CMK (cell line): ENCODE measurements at places on chromosomes 7 and 10.

GRCh38 chr10:1489801-1490200 is 247.5 kb downstream of the ADARB2 start:
- no peak for DNase-seq

DNA sequence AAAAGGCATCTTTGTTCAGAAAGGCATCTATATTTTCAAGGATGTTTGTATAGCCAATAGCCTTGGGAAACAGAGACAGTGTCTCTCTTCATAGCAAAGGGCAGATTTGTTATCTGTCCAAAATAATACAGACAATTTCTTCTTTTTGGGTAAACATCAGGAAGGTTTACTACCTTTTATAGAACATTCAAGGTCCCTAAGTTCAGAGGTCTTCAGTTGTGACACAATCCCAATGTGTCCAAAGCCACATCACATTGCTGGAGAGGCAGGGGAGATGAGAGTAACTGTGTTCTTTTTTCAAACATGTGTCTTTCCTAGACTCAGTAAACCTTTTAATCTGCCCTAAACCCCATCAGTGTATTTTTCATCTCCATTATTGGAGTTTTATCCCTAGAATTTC is 33.6 kb upstream of the FAM13C start:
- no peak for DNase-seq

GRCh38 chr10:128751284-128751683 is 625.1 kb upstream of the MKI67 start:
- DNase-seq: no peak

GRCh38 chr10:3217853-3218252 is 45.3 kb upstream of the PITRM1 start:
- DNase-seq: no peak

- no peak for DNase-seq
These were observed 36.1 kb upstream of the CUL1 start for GRCh38 chr7:148662646-148663045.

- DNase-seq: no peak
These were observed 86.9 kb downstream of the ZNF277 start for GRCh38 chr7:112293416-112293815.

- no peak for DNase-seq
These were observed 39.1 kb upstream of the BET1 start for GRCh38 chr7:94043299-94043698.

- no peak for DNase-seq
These were observed 9.5 kb downstream of the SEPHS1 start for GRCh38 chr10:13338390-13339110.

DNA sequence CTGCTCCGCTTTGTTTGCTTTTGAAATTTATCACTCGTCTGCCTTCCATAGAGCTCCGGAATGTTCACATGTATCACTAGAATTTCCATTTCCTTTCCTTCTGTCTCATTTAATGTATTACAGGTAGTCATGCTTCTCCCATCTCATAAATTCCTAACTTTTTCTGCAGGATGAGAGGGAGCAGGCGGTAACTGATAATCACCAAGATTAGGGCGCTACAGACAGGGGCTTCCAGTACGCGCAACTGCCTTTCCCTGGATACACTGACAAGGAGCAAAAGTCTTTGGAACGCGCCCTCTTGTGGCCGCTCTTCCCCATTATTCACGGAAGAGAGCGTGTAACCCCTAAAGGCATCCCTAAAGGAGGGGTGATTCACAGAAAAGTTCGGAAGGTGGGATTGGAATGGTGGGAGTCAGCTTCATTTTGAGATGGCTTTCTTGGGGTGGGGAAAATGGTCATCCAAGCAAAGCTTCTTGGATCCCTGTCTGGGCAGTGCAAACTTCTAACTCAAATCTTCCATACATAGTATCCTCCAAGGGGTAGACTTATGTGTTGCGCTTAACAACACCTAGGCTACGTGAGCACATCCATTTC is 6.5 kb downstream of the INHBA start:
- no peak for DNase-seq

- DNase-seq: no peak
These were observed 205.9 kb upstream of the PHF14 start for GRCh38 chr7:10767771-10768170.

DNA sequence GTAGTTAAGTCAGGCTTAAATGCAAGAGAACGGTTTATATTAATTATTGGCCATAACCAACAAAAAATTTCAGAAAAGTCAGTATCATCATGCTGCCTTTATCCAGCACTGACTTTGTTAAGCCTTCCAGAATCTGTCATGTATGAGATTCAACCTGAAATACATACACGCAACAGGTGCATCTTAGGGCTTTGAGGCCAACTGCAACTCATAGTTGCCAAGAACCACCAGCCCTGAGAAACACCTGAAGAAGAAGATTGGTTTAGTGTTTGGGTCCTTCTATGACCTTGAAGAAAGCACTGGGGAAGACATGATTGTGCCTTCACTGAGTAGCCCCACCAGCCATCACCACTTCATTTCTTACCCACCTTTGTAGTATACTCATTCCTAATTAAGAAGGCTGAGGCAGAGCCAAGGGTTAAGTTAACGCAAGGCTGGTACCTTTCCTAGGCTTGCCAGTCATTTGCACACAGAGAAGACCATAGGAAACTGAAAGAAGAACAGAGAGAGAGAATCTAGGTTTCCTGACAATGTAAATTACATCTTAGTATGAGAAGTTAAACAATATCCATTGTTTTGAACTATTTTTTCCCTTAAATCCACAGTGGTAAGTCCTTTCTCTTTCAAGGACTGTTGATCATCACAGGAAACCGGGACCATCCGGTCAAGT is 200.1 kb upstream of the PRKCQ start:
- DNase-seq: no peak

GRCh38 chr7:131302446-131302845 is 25.2 kb upstream of the MKLN1 start:
- DNase-seq: no peak

DNA sequence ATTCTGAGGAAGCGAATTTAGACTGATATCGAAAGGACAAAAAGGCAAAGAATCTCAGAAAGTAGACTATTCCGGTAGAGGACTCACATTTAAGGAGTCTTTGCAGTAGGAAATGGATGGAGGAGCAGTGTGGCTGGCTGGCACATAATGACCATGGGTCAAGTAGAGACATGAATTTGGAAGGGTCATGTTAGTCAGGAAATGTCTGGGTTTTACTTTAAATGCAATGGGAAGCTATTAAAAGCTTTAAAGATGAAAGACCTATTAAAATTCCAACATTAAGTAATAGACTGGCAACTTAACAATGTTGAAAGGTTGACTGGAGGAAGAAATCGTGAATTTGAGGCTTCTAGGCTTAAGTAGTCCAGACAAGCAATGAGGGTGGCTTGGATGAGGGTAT is 90.0 kb upstream of the SEMA3C start:
- DNase-seq: no peak

DNA sequence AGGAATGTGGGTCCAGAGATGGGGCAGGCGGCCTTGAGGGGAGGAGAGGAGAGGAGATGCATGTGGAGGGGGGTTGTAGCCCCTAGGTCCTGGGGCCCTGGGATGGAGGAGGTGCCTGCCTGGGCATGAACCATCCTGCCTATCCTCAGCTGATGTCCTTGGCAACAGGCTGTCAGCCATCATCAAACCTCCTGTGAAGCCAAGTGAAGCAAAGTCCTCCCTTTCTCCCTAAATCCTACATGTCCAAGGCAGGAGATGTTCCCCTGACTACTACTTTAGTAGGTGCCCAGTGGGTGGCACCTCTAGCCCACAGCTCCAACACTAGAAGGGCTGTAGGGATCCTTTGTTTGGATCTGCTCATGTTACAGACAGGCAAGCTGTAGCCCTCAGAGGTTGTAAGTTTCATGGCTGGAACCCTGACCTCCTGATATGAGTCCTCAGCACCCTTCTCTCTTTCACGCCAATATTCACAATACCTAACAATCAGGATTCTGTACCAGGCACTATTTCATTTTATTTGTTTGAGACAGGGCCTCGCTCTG is 66.6 kb upstream of the SYPL1 start:
- DNase-seq: no peak

DNA sequence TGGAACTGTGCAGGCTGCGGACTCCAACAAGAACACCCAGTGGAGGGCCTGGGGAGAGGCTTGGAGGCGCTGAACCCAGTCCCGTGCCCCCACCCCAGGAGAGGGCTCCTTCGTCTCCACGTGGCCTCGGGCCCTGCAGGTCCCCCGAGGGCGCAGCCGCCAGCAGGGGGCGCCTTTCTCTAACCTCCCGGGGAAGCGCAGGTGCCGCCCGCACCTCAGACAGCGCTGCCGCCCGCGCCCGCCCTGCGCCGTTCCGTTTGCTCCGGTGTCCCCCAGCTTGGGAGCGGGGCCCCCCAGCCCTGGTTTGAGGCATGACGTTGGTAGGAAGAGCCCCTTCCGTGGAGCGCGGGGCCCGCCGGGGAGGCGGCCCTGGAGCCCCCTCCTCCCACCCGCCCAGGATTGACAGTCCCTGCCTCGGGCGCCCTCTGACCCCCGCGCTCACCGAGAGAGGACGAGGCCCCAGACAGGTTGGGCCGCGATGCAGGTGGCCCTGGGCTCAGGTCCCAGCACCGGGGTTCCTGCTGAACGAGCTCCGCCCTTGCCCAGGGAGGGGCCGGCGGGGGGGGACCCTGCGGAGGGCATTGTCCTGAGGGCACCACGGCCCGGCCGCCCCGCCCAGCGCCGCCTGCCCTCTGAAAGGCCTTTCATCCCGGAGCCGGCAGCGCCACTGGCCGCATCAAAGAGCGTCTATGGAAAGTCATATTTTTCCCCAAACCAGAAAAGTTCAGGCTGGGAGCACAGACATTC is 42.8 kb downstream of the FOXL3 start:
- DNase-seq: no peak

DNA sequence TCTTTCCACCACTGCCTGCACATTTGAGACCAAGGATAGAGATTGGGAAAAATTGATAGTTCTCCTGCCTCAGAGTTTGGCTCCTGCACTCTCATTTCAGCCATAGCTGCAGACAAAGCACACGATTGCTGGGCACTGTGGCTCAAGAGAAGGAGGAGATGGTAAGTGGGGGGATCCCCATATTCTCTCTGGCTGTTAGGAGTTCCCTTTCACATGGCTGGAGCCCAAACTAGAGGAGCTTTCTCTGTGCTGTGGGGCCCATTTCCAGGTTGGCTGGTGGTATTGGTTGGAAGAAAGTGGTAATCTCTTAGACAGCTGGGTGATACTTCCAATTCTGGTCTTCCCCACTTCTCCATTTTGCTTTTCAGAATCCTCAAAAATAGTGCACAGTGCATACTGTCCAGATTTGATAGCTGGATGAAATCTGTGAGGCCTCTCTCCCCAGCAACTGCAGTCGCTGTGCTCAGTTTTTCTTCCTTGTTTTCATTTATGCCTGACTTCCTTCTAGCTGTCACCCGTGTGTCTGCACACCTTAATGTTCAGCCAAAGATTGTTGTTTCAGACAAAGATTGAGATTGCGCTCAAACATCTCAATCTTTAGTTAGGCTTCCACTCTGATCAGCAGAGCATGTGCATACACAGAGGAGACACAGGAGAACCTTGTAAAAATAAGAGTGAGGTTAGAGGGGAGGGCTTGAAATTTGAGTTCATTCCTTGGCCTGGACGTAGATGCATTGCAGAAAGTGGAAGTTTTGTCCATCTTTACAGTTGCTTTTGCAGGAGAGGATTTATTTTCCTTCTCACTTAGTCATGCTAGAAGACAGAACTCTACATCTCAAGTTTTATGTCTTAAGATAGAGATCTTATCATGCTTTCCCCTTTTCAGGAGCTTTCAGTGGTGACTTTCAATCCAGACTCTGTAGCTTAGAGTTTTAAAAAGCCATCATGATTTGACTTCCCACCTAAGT is 28.6 kb downstream of the RABGEF1 start:
- no peak for DNase-seq

DNA sequence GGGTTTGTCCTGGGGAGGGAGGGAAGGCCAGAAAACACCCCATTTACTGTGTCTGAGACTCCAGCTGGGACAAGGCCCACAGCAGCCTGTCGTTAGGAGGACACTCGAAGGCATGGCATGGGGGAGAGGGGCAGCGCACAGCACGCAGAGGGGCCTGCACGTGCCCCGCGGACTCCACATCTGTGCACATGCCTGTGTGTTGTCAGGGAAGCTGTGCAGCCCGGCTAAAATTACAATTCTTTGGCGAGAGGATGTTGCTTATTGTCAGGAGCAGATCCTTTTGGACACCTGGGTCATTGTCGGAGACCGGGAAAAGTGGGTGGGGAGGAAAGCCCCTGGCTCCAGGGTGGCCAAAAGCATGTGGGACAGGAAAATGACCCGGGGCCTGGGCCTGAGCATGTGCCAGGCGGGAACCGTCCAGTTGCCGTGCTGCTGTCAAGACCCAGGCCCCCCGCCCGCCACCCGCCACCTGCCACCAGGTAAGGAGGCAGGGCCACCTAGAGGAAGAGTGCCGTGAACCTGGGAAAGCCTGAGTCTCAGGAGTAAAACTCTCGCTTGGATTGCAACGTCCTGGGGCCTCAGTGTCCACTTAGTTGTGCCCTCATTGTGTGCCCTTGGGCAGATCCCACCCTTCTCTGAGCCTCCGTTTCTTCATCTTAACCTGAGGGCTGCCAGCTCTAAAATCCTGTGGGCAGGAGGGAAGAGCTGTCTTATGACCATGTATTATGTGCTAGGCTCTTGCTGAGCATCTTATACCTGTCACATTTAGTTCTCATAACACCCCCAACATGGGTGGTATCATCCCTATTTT is 7.2 kb downstream of the VSIR start:
- no peak for DNase-seq

DNA sequence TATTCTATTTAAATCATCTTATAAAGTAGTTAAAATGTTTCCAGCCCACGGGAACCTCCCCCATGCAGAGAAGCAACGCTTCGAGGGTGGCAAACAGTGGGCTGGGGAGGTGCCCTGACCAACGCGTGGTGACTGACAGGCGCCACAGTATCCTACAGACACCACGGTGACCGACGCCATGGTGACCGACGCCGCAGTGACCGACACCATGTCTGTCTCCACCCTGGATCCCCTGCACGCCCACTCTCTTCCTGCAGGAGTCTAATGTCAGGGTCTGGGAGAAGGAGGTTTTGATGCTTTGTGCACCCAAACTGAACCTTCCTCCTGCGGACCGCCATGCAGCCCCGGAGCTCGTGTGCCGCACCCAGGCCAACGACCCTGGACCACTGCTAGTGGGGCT is 464.4 kb downstream of the PTPRN2 start:
- no peak for DNase-seq

DNA sequence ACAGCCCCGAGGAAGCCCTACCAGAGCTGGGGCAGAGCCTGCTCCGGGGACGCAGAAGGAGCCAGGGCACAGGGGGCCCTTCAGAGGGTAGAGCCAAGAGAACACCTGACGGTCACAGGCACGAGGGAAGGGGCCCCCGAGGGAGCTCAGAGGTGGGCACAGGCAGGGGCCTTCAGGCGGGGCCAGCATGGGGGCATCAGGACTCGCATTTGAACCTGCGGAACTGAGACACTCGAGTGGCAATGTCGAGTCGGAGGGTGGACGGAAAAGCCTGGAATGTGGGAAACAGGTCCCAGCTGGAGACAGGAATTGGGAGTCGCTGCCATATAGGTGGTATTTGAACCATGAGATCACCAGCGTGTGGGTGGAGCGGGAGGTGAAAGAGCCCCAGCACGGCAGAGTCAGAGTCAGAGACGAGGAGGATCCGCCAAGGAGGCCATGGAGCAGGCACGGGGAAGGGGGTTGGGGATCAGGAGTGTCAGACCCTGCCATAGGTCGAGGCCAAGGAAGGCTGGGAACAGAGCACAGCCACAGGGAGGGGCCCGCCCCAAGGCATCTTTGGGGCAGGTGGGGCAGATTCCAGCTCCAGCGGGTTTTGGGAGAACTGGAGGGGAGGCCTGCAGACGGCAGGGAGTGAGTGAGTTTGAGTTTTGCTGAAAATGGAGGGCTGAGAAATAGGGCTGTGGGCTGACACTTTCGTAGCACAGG is 13.8 kb downstream of the STK32C start:
- DNase-seq: no peak
